ENCODE measurements at places on chromosomes 1 and 21. TPM values are rescaled to one million over a fixed set of nuclear protein-coding genes. Genes with fewer than 3 reads are reported as not detected.

DNA sequence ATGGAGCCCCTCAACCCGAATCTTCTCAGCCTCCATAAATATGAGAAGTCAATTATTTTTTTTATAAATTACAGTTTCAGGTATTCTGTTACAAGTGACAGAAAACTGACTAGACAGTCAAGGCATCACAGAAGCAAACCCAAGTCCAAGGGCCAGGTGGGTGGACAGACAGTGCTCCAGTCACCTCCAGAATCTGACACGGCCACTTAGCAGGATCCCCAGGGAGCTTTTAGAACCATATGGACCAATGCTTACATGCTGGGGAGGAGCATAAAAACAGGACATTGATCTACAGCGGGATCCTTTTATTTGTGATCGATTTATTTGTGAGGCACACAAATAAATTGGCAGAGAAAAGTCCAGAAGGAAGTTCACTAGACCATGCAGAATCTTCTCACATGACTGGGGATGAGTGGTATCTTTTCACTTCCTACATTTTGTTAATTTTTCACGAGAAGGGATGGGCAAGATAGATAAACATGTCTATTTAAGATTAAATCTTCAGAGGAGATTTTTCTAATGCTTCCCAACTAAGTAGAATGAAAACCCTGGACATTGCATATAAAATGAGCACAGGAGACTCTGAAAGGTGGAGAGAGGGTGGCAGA lies 15.0 kb downstream of the ZNF496 start:
- DNase-seq, result no peak

DNA sequence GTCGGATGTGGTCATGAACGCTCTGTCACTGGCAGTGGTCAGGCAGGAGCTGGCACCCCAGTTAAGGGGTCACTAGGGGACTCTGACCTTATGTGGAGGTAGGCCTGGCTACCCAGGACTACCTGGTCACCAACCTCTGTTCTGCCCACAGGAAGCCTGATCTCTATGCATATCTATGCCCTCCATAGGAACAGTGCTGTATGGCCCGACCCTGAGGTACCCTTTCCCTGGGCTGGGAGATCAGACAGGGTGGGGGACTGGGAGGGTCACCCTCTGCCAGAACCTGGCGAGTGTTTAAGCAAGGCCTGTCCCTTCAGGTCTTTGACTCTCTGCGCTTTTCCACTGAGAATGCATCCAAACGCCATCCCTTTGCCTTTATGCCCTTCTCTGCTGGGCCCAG lies 19.0 kb downstream of the CYP4B1 start:
- no peak for DNase-seq

- no peak for DNase-seq
Observed at GRCh38 chr1:212504171-212504803, 71.6 kb downstream of the NENF start.

Gene ELF3
- total RNA-seq, result 1.3 TPM

Gene KCNK2
- total RNA-seq, result 12.1 TPM

Gene LEMD1
- 6.1 TPM for total RNA-seq

Gene VHLL
- total RNA-seq, result 0.98 TPM
